ENCODE measurements at places on chromosomes 2 and 18. TPM values are rescaled to one million over a fixed set of nuclear protein-coding genes. Genes with fewer than 3 reads are reported as not detected.

The ELOA2 gene
- not detected for total RNA-seq

The GBX2 gene
- 30.5 TPM for total RNA-seq

The ASPRV1 gene
- not detected for total RNA-seq

The DSG1 gene
- total RNA-seq: not detected

All from PC-3 (cell line).